ENCODE measurements at places on chromosomes 7 and 10. TPM values are rescaled to one million over a fixed set of nuclear protein-coding genes. Genes with fewer than 3 reads are reported as not detected.

GRCh38 chr7:149099058-149099457 is 8.5 kb upstream of the ZNF786 start:
- no peak for DNase-seq

GRCh38 chr10:72241691-72242252 is 25.7 kb upstream of the ASCC1 start:
- no peak for DNase-seq

GRCh38 chr7:25179325-25179724 is 49.0 kb downstream of the NPVF start:
- DNase-seq: peak; percentile 54

- peak; percentile 68 for DNase-seq
Measured at GRCh38 chr10:59905066-59905730, 1.2 kb downstream of the CCDC6 start.

The GSTO1 gene
- 176 TPM for total RNA-seq

The SCART1 gene
- 0.18 TPM for total RNA-seq
